ENCODE measurements at places on chromosomes 16 and 17.

- DNase-seq: no peak
Observed at GRCh38 chr16:10805334-10805733, 13.3 kb downstream of the TVP23A start.

DNA sequence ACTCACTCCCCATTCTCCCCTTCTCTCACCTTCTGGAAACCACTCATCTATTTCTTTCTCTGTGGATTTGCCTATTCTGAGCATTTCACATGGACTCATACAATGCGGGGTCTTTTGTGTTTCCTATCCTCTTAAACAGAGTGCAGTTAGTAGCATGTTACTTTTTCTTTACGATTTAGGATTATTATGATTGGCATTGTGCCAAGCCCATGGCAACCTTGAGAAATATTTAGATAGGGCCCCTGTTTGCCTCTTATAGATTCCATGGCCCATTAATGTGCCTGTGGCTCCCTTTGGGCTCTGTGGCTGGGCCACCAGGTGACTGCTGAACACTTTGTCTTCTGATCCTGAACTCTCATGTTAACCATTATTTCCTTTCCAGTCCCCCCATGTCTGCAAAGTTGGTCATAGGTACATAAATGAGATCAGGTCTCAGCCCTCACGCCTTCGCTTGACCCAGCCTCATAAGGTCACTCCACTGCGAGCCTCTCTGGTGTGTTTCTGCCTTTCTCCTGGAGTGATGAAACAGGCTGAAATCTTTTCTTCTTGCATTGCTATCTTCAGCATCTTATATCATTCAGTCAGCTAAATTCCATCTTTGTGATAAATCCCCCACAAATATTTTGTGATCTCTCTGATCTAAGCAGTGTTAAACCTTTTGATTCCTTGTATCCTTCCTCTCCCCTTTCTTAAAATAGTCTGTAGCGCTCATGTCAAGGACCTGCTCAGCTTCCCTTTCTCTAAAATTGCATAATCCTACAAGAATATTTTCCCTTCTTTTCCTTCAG is 44.0 kb downstream of the MYH3 start:
- no peak for DNase-seq

DNA sequence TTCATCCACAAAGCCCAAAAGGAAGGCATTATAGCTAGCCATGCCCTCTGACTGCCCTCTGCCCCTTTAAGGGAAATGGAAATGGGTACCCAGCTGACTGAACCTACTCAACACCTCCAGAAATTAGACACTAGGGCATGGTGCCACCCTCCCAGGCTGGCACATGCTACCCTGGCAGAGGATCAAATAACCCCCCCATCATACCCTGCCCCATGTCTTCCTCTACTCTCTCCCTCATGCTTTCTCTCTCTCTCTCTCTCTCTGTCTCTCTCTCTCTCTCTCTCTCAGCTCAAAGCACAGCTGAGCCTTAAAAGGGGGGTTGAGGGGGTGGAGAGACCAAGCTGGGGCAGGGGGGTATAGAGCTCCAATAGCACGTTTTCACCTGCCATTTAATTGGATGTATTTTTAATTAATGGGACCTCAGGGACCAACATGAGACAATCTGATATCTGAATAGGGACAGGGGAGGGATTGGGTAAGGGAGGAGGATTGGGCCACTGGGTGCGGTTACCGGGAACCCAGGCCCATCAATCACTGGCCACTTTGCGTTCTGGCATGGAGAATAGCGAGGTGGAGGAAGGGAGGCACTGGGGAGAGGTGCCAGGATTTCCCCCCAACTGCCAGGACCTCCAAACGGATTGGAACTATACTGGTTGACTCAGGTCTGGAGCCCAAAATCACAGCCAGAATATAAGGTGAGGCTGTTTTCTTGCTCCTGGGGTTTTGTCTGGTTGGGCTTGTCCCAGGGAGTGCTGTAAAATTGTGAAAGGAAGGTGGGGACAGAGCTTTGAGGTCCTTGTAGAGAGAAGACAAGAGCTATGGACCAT is 57.8 kb downstream of the NEUROD2 start:
- DNase-seq: no peak

DNA sequence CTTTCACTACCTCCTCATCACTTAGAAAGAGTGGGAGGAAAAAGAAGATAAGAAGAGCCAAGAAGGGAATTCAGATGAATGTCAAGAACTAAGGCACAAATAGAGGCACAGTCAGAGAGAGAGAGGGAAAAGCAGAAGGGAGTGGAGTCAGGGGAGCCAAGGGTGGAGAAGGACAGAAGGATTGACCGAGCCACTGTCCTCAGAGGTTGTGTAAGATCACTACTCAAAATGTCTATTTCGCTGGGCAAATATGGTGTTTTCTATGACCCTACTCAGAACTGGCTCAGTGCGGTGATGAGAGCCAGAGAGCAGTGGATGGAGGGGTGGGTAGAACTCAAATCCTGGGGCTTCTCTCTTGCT is 139.2 kb upstream of the HS3ST2 start:
- DNase-seq: no peak

- no peak for DNase-seq
Observed at GRCh38 chr16:26599785-26600104, 467.0 kb upstream of the C16orf82 start.

DNA sequence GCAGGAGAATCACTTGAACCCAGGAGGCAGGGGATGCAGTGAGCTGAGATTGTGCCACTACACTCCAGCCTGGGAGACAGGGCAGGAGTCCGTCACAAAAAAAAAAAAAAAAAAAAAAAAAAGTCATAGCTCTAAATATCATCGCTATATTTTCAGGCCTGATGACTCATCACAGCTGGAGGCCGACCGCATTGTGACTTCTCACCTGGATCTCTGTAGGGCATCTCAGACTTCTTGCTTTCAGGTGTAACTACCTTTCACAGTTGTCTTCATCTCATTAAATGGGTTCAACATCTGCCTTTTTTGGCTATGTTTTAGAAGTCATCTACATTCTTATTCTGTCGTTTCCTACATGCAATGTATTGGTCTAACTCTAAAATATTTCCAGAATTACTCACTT is 353.1 kb upstream of the MON1B start:
- no peak for DNase-seq

GRCh38 chr17:54770836-54771235 is 129.8 kb upstream of the TOM1L1 start:
- DNase-seq: no peak

GRCh38 chr17:39745335-39746144 is 7.8 kb downstream of the GRB7 start:
- no peak for DNase-seq
